ENCODE measurements at places on chromosomes 1 and 21.
A peak's percentile ranks its signal among the peaks of the same experiment; 100 is the strongest.

DNA sequence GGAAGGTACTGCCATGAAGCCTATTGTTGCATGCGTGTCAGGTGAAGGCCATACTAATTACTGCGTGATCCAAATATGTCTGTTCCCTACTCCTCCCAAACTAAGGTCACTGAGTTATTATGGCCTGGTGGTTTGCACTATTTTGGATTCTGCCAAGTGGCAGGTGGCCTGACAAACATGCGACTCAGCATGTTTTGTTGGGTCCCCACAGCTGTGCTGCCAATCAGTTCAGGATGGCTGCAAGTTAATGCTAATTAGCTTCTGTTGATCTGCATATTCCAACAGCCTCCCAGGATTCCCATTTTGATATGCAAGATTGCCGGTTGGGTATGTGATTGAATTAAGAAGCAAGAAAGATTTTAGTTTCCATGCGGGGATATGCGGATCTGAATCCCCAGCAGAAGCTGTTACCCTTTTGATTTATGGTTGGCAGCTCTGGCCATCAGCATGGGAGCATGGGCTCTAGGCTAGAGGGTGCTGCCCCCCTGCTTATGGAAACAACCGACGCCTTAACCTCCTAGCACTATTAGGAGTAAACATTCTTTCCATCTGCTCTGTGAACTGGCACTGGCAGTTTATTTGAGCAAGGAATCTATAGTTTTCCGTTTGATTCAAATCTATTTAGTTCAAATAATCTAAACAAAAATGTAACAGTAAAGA lies 429.8 kb upstream of the C1orf87 start:
- no peak for DNase-seq
- H3K4me1 ChIP-seq: no peaks in the 10 kb centered on the region
- no peak overlapping the region for H3K27ac ChIP-seq
- H3K4me3 ChIP-seq: no peak overlapping the region
- no peaks in the 10 kb centered on the region for H3K36me3 ChIP-seq
- no peaks in the 10 kb centered on the region for H3K27me3 ChIP-seq

GRCh38 chr1:43530483-43531106 lies at the start of gene PTPRF:
Gene PTPRF (plus strand): TSS chr1:43530883. CDS start chr1:43545076, 14,193 bp downstream.
- H3K4me1 ChIP-seq: peaks cover 12% of the 10 kb centered on the region
- H3K36me3 ChIP-seq: no peaks in the 10 kb centered on the region
- DNase-seq: no peak
- H3K27me3 ChIP-seq: peaks cover 58% of the 10 kb centered on the region
- peak within 1 kb of the TSS; percentile 30 for H3K27ac ChIP-seq

- H3K36me3 ChIP-seq: peaks cover 2% of the 10 kb centered on the region
- no peak for DNase-seq
- H3K4me3 ChIP-seq: no peak overlapping the region
- peaks cover 51% of the 10 kb centered on the region for H3K27me3 ChIP-seq
- H3K4me1 ChIP-seq: no peaks in the 10 kb centered on the region
Observed at GRCh38 chr1:42860339-42861013, 14.1 kb downstream of the ZNF691 start.

DNA sequence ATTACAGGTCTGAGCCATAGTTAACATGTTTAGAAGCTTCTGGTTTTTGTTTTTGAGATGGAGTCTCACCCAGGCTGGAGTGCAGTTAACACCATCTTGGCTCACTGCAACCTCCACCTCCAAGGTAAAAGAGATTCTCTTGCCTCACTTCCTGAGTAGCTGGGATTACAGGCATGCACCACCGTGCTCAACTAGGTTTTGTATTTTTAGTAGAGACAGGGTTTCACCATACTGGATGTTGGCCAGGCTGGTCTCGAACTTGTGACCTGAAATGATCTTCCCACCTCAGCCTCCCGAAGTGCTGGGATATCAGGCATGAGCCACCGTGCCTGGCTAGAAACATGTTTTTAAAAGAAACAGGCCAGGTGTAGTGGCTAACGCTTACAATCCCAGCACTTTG lies 10.5 kb downstream of the NDUFS5 start:
- no peak overlapping the region for H3K4me3 ChIP-seq
- no peak overlapping the region for H3K27ac ChIP-seq
- no peak for DNase-seq
- H3K36me3 ChIP-seq: peaks cover 55% of the 10 kb centered on the region
- peaks cover 11% of the 10 kb centered on the region for H3K4me1 ChIP-seq
- H3K27me3 ChIP-seq: no peaks in the 10 kb centered on the region

- DNase-seq: no peak
- peaks cover 5% of the 10 kb centered on the region for H3K27me3 ChIP-seq
- no peaks in the 10 kb centered on the region for H3K4me1 ChIP-seq
- no peak overlapping the region for H3K27ac ChIP-seq
Observed at GRCh38 chr1:27071049-27071416, 58.4 kb upstream of the TENT5B start.

DNA sequence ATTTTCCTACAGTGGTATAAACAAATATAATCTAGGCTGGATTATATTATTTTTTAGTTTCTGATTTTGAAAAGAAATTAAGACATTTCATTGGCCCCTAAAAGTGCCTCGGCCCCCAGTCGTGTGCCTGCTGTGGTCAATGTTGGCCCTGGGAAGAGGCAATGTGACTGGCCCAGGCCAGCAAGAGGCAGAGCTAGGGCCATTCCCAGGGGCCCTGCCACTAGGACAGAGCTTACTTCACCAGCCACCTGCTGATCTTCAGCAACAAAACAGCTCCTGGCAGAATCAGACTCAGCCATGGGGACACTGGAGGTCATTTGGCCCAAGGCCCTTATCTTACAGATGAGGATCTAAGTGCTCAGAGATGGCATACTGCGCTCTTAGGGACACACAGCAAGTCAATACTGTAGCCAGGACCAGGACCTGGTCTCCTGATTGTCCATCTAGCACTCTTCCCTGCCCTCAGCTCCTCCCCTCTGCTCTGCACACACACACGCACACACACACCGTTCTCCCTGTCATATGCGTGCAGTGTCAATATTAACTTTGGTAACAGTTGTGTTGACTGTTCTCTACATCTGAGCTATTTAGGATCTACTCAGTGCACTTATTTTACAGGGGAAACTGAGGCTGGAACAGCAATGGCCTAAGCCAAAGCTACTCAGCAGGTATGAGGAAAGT lies 16.6 kb upstream of the KLHDC7A start:
- no peaks in the 10 kb centered on the region for H3K36me3 ChIP-seq
- H3K27ac ChIP-seq: no peak overlapping the region
- H3K4me1 ChIP-seq: no peaks in the 10 kb centered on the region
- no peak overlapping the region for H3K4me3 ChIP-seq
- H3K27me3 ChIP-seq: peaks cover 87% of the 10 kb centered on the region

DNA sequence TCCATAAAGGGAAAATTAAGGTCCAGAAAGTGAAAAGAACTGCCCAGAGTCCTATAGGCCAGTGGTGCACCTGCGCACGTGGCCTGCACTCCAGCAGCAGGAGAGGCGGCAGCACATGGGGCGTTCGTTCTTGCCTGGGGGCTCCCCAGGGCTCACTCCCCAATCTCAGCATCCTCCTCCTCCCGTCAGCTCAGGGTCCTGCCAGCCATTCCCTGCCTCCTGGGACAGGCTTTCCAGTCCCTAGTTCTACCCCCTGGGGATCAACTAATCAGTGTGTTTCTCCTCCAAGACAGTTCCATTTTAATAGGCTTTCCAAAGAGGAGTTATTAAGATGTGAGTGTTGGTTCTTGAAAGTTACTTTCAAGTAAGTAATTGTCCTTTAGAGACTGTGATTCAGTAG lies 1.2 kb upstream of the A3GALT2 start:
- H3K27ac ChIP-seq: no peak overlapping the region
- H3K27me3 ChIP-seq: no peaks in the 10 kb centered on the region
- H3K4me3 ChIP-seq: no peak overlapping the region
- H3K4me1 ChIP-seq: no peaks in the 10 kb centered on the region

DNA sequence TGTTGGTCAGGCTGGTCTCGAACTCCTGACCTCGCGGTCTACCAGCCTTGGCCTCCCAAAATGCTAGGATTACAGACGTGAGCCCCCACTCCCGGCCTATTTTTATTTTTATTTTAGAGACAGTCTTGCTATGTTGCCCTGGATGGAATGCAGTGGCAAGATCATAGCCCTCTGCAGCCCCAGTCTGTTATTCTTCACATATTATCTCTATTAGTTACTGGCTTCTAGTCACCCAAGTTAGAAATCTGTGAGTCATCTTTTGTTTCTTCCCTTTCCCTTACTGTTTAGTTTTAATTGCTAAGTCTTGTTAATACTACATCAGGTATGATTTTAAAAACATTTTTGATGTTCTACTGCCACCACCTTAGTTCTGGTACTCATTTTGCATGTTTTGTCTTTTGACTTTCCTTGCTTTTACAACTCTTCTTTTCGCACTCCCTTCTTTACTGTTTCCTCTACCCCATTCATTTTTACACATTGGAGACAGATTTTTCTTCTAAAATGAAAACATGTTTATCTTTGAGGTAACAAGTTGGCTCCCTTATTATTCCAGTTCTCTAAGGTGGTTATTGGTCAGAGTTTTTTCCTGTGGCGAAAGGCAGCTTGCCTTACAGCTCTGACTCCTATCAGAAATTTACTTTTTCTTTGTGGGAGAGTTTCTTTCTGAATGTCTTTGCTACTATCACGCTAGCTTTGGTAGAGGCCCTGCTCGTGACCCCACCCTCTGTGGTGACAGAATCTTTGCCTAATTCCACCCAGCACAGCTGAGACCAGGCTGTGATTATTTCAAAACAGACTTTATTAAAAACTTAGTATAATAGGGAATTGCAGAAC lies 19.5 kb downstream of the ZMYM4 start:
- peaks cover 22% of the 10 kb centered on the region for H3K4me1 ChIP-seq
- no peak for DNase-seq
- H3K27me3 ChIP-seq: no peaks in the 10 kb centered on the region
- peaks cover 6% of the 10 kb centered on the region for H3K36me3 ChIP-seq

GRCh38 chr21:45634511-45635183 lies 8.9 kb upstream of the PCBP3 start:
- DNase-seq: no peak
- H3K27me3 ChIP-seq: peaks cover 5% of the 10 kb centered on the region
- no peaks in the 10 kb centered on the region for H3K4me1 ChIP-seq
- H3K4me3 ChIP-seq: no peak overlapping the region
- H3K36me3 ChIP-seq: no peaks in the 10 kb centered on the region

- H3K4me3 ChIP-seq: no peak overlapping the region
- no peaks in the 10 kb centered on the region for H3K4me1 ChIP-seq
- H3K36me3 ChIP-seq: peaks cover 2% of the 10 kb centered on the region
- H3K27me3 ChIP-seq: peaks cover 9% of the 10 kb centered on the region
- H3K27ac ChIP-seq: no peak overlapping the region
Observed at GRCh38 chr1:24779689-24780464, 34.6 kb downstream of the CLIC4 start.

GRCh38 chr1:187010571-187011309 lies 182.0 kb downstream of the PLA2G4A start:
- no peak overlapping the region for H3K27ac ChIP-seq
- no peak for DNase-seq
- no peaks in the 10 kb centered on the region for H3K4me1 ChIP-seq
- no peaks in the 10 kb centered on the region for H3K27me3 ChIP-seq
- no peak overlapping the region for H3K4me3 ChIP-seq

- no peak for DNase-seq
- no peak overlapping the region for H3K27ac ChIP-seq
- H3K27me3 ChIP-seq: no peaks in the 10 kb centered on the region
Observed at GRCh38 chr1:234836776-234837357, 226.9 kb upstream of the IRF2BP2 start.

DNA sequence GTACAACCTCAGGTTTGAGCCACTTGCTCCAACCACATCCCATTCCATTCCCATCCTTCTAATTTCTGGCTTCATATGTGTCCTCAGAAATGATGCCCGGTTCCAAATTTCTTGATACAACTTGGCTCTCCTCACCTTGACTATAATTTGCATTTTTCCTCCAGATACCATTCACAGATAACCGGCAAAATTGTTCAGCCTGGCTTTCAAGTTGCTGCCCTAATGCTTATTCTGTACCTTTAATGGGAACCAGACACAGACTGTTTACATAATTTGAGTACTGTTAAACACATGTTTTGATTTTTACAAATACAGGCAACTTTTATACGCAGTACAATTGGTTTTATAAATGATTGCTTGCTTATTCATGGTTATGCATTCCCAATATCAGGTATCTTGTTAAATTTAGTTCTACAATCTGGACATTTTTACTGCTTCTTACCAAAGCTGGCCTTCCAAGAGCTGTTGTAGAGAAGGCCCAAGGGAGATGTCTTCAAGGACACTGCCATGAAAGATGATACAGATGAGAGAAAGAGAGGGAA lies 649.5 kb upstream of the CAMK1G start:
- H3K27ac ChIP-seq: no peak overlapping the region
- DNase-seq: no peak
- no peak overlapping the region for H3K4me3 ChIP-seq
- no peaks in the 10 kb centered on the region for H3K36me3 ChIP-seq
- no peaks in the 10 kb centered on the region for H3K27me3 ChIP-seq
- H3K4me1 ChIP-seq: no peaks in the 10 kb centered on the region

DNA sequence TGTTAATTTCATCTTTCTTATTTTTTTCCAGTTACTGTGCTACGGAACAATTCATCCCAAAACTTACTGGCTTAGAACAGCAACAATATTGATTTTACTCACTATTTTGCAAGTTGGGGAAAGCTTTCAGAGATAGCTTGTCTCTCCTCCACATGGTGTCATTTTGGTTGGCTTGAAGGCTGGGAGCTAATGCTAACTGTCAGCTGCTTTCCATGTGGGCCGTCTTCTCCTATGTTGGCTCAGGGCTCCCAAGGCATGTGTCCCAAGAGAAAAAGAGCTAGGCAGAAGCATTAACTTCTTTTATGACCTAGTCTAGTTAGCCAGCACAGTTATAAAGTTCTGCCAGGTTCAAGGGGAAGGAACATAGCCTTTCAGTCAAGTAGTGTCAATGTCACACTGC lies 33.9 kb upstream of the CASQ2 start:
- H3K27ac ChIP-seq: no peak overlapping the region
- no peak overlapping the region for H3K4me3 ChIP-seq
- no peak for DNase-seq
- H3K27me3 ChIP-seq: peaks cover 15% of the 10 kb centered on the region
- H3K4me1 ChIP-seq: no peaks in the 10 kb centered on the region

- H3K27ac ChIP-seq: no peak overlapping the region
- peaks cover 76% of the 10 kb centered on the region for H3K27me3 ChIP-seq
- no peak for DNase-seq
- H3K4me1 ChIP-seq: peaks cover 3% of the 10 kb centered on the region
- no peaks in the 10 kb centered on the region for H3K36me3 ChIP-seq
- no peak overlapping the region for H3K4me3 ChIP-seq
Observed at GRCh38 chr1:21631944-21632887, 36.9 kb downstream of the RAP1GAP start.
